Activated CD4-positive, CD25-positive, alpha-beta regulatory T cell treated with anti-CD3 and anti-CD28 coated beads, Interleukin-2, amount 50 U/mL, for 16 hours (primary cell): ENCODE measurements at places on chromosomes 13 and 19.

- DNase-seq: no peak
Measured at GRCh38 chr13:111399776-111400538, 79.5 kb downstream of the TEX29 start.

- DNase-seq: no peak
Measured at GRCh38 chr13:46523972-46524752, 28.8 kb upstream of the LRCH1 start.

DNA sequence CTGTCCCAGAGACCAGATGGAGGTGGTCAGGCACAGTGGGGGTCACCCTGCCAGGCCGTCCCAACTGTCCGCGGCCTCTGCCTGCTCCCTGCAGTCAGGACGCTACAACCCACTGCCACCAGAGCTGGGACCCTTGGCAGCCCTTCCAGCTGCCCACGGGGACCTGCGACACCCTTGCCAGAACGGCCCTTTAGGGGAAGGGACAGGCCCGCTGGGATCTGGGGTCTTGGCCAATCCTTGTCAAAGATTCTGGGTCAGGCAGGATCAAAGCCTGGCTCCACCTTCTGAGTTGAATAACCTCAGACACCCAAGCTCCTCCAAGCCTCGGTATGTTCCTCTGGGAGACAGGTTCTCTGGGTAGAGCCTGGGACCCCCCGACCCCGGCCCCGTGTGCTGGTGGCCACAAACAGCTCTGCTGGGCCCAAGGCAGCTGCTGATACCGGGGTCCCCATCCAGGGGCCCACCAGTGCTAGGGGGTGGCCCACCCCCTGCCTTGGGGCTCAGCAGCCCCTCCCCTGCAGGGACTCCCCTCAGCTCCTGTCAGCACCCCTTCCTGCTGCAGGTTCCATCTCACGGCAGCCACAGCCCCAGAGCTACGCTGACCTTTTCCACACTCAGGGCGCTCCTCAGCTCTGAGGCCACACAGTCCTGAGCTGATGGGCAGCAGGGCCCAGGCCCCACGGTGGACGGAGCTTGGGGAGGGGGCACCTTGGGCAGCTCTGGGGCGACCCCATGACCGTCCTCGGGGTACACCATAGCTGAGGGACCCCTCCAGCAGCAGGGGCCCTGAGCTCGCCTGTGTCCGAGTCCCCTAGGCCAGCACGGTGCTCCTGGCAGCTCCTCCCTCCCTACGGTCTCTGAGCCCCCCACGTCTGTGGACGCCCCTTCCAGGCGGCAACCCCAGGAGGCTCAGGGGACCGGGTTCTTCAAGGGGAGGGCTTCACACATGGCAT is 18.4 kb downstream of the SBNO2 start:
- DNase-seq: no peak

DNA sequence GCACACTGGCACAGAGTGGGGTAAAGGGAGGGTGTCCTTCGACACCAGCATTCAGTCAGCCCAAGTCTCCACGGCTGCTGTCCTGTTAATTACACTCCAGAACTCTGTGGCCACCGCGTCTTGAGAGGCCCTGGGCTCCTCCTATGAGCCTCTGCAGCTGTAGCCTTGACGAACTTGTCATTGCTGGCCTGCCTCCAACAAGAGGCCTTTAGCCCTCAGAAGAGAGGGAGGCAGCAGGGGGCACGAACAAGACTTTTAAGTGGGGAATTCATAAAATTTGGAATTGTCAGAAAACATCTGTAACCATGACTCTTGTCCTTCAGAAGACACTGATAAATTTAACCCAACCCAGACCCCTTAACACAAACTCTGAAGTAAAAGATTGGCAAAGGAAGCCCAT is 241.9 kb downstream of the UQCRFS1 start:
- no peak for DNase-seq

- no peak for DNase-seq
Measured at GRCh38 chr13:49786401-49787008, 6.0 kb downstream of the KPNA3 start.

- peak; percentile 32 for DNase-seq
Measured at GRCh38 chr13:97359181-97360057, 74.5 kb upstream of the RAP2A start.

DNA sequence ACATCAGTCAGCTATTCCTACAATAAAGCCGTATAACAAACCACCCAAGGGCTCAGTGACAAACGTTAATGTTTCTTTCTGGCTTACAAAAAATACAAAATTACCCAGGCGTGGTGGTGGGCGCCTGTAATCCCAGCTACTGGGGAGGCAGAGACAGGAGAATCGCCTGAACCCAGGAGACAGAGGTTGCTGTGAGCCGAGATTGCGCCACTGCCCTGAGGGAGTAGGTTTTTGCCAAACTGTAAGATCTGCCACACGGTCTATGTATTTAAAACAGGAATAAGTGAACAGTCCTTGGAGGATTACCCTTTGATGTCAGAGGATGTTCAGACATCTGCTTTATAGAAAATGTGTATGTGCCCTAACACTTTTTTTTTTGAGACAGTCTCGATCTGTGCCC is 105.8 kb downstream of the DPF1 start:
- no peak for DNase-seq

- no peak for DNase-seq
Measured at GRCh38 chr19:35704218-35704617, at the start of gene ZBTB32. Gene ZBTB32 (plus strand): TSS chr19:35704558. CDS start chr19:35714627, 10,069 bp downstream.

- DNase-seq: no peak
Measured at GRCh38 chr19:35851213-35852028, 883 bp downstream of the NPHS1 start.

DNA sequence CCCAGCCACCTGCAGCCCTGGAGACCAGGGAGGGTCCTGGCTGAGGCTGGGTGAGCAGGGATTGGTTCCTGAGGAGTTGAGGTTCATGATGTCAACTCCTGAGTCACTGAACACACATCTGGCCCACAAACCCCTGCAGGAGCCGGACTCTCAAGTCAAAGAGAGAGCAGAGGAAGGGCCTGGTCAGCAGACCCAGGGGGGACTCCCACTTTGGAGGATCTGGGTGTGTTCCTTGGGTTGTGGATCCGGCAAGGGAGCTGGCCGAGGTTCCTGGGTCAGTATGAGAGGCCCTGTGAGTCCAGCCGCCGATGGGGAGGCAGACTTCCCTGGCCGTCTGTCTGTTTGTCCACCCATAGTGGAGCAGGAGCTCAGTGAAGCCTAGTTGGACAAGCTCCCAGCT is 4.0 kb downstream of the SLC7A10 start:
- no peak for DNase-seq

GRCh38 chr13:113741191-113741668 is 17.8 kb upstream of the TMEM255B start:
- no peak for DNase-seq

DNA sequence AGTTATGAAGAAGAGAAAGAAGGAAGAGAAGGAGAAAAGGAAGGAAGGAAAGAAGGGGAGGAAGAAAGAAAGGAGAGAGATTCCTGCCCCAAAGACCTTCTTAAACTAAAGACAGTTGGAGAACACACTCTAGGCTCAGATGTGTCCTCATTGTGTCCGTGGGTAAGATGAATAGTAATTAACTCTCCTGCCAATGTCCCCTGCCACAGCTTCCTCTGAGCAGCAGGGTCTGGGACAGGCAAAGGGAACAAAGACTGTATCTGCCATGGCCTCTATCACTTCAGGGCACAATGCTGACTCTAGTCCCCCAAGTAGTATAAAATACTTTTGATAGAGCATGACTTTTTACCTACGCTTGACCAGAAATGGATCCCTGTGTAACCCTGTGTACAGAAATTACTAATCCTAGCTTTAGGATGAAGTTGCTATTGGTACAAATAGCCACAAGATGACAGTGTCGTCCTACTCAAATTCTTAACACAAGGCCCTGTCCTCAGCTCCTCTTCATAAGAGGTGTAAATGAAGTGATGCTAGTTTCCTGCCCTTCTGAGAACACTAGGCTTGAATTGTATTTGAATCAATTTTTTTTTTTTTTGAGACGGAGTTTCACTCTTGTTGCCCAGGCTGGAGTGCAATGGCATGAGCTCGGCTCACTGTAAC is 186.2 kb upstream of the GPR12 start:
- DNase-seq: no peak

- no peak for DNase-seq
Measured at GRCh38 chr13:29523199-29523961, 72.1 kb downstream of the SLC7A1 start.

- DNase-seq: no peak
Measured at GRCh38 chr19:48702701-48703100, 6.9 kb downstream of the FUT2 start.

DNA sequence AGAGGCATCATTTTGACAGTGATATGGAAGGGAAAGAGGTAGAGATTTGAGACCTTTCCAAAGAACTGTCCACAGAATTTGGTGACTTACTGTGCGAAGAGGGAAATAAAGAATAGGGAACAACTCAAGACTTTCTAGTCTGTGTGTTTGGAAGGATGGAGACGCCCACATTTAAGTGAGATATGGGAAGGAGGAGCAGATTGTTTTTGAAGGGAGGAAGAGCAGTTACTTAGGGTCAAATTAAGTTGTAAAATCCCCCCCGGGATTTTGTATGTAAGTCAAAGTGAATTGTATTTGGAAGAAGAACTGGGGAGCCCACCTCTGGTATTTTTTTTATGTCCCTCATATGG is 1.2 kb downstream of the USPL1 start:
- DNase-seq: no peak

GRCh38 chr19:47757617-47758442 is 12.5 kb downstream of the NOP53 start:
- no peak for DNase-seq
